ENCODE measurements at places on chromosomes 11 and 22. TPM values are rescaled to one million over a fixed set of nuclear protein-coding genes. Genes with fewer than 3 reads are reported as not detected.

Gene FAM180B
- polyA plus RNA-seq: not detected

Gene FGF3
- polyA plus RNA-seq: not detected

- H3K27me3 ChIP-seq: no peaks in the 10 kb centered on the region
- H3K4me1 ChIP-seq: no peaks in the 10 kb centered on the region
- no peak overlapping the region for H3K4me3 ChIP-seq
- H3K36me3 ChIP-seq: no peaks in the 10 kb centered on the region
Measured at GRCh38 chr11:47107744-47108143, 68.9 kb downstream of the ARFGAP2 start.

DNA sequence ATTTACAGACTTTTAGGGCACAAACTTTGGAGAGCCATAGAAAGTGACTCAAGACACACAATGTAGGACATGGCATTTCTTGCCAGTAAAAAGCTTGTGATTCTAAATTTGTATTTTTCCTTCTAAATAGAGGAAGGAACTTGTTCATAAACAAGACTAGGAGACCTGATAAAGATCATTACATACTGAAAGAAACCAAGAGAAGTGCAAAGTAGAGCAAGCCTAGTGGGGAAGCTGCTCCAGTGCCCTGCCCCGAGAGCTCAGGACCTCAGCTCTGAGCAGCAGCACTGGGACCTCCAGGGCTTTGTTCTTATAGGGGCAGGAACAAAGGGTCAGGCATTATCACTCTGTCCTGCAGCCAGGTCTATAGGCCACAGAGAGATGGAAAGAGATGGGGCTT is 7.2 kb downstream of the IRAG1 start:
- no peaks in the 10 kb centered on the region for H3K4me1 ChIP-seq
- no peak overlapping the region for H3K4me3 ChIP-seq
- H3K27me3 ChIP-seq: no peaks in the 10 kb centered on the region
- no peak for DNase-seq

- peak overlapping the region; percentile 36 for H3K27ac ChIP-seq
- H3K36me3 ChIP-seq: no peaks in the 10 kb centered on the region
- peaks cover 23% of the 10 kb centered on the region for H3K27me3 ChIP-seq
- peak; percentile 63 for DNase-seq
- H3K4me1 ChIP-seq: peaks cover 13% of the 10 kb centered on the region
- H3K4me3 ChIP-seq: no peak overlapping the region
Measured at GRCh38 chr11:74681686-74682651, 49.3 kb downstream of the CHRDL2 start.

DNA sequence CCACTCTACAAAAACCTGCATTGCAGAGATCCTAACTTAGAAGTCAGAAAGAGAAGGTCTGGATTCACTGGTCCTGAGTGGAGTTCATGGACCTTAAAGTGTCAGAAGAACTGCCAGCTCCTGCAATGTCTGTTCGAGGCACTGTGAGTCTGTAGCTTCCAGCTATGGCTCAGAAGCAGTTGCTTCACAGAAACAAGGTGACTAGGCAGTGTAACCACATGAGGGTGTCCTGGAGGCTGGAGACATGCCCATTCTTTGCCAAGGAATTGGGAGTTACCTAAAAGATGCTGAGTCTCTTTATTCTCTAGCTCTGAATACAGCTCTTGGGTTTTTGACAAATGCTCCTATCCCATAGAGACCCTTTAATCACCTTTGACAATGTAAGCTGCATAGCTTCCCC is 130.5 kb downstream of the SPON1 start:
- no peaks in the 10 kb centered on the region for H3K36me3 ChIP-seq
- DNase-seq: no peak
- H3K4me3 ChIP-seq: no peak overlapping the region
- no peak overlapping the region for H3K27ac ChIP-seq
- H3K27me3 ChIP-seq: peaks cover 5% of the 10 kb centered on the region

- no peak overlapping the region for H3K27ac ChIP-seq
- H3K4me3 ChIP-seq: no peak overlapping the region
- H3K27me3 ChIP-seq: no peaks in the 10 kb centered on the region
- DNase-seq: no peak
- H3K36me3 ChIP-seq: no peaks in the 10 kb centered on the region
- peaks cover 17% of the 10 kb centered on the region for H3K4me1 ChIP-seq
Measured at GRCh38 chr11:12716816-12717215, 42.6 kb downstream of the TEAD1 start.
